ENCODE measurements at places on chromosomes 2 and 18.

DNA sequence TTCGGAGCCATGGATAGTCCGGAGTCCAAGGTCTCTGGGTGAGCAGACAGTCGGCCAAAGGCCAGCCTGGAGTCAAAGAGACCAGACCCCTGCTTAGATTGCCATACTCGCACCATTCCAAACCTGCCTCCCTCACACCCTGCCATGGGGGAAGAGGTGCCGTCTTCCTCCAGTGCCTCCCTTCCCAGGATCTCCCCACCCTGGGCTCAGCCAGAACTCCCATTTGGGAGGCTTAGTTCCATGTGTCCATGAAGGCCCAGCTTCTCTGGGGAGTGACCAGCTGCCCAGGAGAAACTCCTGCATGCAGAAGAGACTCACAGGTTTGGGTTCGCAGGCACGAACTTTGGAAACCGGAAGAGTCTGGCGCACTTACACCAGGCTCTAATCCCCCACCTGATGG, 21.7 kb downstream of the IGFBP5 start:
- no peak for DNase-seq

- no peak for DNase-seq
Observed at GRCh38 chr2:12587729-12588522, 128.8 kb upstream of the TRIB2 start.

GRCh38 chr2:31168291-31168690, 30.1 kb upstream of the GALNT14 start:
- DNase-seq: no peak

DNA sequence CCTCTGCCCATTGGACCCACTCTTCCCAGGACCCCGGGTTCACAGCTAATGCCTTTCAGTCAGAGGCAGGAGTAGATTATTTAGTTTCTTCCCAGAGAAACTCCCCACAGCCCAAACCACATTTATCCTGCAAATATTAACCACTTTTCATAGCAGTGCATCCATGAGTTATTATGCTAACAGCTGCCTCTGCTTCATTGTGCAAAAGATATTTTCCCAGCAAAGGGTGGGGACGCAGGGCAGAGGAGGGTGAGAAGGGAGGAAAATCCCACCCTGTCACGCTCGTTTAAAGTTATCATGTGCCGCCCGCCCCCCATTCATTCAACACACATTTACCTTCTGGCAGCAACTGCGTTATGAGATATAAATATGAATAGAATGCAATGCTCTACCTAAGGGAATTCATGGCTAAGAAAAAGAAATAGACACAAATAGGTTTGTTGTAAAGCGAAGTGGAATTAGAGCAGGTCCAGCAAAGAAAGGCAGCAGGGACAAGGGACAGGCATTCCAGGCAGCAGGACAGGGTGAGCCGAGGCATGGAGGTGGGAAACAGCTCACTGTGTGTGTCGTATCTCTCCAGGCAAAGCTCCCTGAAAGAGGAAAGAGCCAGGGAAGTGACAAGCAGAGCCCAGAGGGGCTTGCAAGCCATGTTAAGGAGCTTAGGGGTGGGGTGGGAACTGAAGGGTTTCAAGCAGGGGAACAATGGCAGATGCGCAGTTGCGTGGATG, 46.3 kb upstream of the LTBP1 start:
- DNase-seq: no peak

DNA sequence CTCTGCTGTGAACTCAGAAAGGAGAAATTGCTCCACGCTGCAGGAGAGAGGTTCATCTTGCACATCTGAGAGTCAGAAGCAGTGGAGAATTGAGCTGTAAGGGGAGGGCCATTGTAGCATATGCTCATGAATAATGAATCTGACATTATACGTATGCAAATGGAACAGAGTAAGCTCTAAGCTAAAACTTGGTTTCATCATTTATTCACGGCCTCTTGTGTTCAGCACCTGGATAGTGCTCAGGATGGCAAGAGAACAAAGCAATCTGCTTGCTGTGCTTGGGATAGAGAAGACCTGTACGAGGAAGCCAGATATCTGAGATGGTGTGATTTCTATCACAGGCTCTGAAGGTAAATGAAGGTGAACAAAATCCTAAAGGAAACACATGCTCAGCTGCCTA, 87.9 kb upstream of the GCFC2 start:
- no peak for DNase-seq

- DNase-seq: no peak
Observed at GRCh38 chr2:241565411-241565810, 6.9 kb downstream of the BOK start.

GRCh38 chr2:172311921-172312345, 115.5 kb upstream of the ITGA6 start:
- DNase-seq: no peak

- DNase-seq: no peak
Observed at GRCh38 chr18:12574494-12575185, 83.3 kb downstream of the SPIRE1 start.

- DNase-seq: no peak
Observed at GRCh38 chr18:79819968-79820351, 22.2 kb downstream of the KCNG2 start.

GRCh38 chr2:25977768-25978167, 4.5 kb downstream of the KIF3C start:
- peak; percentile 76 for DNase-seq

DNA sequence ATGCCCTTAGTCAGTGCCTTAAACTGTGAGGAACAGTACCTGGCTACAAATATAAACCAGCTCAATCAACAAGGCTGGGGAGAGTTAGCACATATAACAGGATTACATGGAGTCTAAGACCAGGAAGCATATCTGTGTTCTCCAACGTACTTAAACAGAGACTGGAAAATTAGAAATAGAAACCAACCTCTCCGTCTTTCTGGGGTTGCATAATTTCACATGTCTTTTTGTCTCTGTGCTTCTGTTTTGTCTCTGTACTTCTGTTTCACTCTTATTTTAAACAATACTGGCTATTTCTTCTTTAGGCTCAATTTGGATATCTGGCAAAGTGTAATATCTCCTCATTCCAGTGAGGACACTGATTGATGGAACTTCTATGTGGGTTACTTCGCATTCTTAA, 749.0 kb upstream of the ZEB2 start:
- DNase-seq: no peak

GRCh38 chr2:675051-675450, 2.2 kb downstream of the TMEM18 start:
- DNase-seq: no peak

- no peak for DNase-seq
Observed at GRCh38 chr2:7356909-7357584, 439.8 kb downstream of the RNF144A start.

GRCh38 chr2:166180951-166181812, 53.4 kb upstream of the SCN1A start:
- DNase-seq: no peak

GRCh38 chr18:50847192-50847591, 27.4 kb upstream of the MRO start:
- DNase-seq: no peak

DNA sequence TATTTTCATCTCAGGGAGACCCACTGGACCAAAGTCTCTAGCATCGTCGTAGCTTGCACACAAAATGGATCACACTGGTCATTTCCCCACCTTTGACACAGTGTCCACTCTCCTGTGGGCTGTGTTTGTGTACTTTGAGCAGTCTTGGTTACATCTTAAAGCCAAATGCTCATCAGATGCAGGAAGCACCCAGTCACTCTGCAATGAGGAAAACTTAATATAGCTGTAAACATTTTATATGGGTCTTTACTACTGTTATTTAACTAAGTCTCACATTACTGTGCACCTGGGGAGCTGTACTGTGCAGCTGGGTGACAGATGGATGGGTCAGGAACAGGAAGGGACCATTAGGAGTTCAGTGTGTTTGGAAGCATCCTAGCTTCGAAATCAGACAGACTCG, 109.0 kb upstream of the CXCR4 start:
- no peak for DNase-seq

DNA sequence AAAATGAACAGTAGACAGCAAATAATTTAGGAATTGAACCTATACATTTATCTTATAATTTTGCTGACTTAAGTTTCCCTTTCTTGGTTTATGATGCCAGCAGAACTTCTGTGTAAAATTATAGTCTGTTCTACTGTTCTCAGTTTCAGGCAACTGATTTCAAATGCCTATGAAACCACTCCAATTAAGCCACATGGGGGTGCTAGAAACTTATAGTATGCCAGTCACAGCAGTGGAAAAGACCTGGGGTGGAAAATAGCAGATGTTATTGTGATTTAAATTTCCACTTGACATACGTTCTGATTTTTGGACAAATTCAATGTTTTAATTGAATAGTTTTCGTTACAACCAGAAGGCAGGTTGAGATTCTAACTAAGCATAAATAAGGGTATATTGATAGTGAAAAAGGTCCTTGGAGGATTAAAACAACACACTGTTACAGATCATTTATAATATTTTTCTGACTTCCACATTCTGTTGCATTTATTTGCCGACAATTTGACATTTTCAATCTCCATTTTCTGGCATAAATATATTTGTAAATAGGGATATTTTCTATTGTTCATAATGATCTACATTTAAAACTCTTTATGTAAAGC, 61.4 kb downstream of the CPS1 start:
- peak; percentile 14 for DNase-seq

GRCh38 chr2:39181297-39181696, 60.4 kb upstream of the SOS1 start:
- DNase-seq: no peak

DNA sequence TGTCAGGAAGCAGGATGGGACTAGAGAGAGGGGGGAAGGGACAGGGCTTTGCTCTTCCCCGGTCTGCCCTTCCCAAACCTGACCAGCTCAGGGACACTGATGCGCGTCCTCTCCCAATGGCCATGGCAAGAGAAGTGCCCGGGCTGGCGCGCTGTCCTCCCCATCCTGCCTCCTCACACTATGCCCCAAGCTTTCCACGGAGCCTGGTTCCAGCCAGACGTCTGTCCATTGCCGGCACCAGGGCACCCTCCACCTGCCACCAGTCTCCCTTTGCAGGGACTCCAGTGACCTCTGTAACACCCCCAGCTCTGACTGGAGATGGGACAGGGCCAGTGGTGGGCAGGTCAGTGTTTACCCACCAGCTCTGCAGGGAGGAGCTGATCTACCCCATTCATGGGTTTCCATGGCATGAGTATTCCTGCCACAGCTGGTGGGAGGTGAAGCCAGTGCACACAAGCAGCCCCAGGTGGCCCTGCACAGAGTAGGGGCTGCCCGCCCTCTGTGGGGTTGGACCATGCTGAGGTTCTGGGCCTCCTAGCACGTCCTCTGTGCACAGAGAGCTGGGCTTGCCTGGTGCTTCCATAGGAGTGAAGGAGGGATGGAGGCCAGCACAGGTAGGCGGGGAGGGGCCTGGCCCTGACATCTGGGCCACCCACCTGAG, 109.5 kb downstream of the PXDN start:
- no peak for DNase-seq

- no peak for DNase-seq
Observed at GRCh38 chr18:27778441-27778840, 398.5 kb downstream of the CDH2 start.

DNA sequence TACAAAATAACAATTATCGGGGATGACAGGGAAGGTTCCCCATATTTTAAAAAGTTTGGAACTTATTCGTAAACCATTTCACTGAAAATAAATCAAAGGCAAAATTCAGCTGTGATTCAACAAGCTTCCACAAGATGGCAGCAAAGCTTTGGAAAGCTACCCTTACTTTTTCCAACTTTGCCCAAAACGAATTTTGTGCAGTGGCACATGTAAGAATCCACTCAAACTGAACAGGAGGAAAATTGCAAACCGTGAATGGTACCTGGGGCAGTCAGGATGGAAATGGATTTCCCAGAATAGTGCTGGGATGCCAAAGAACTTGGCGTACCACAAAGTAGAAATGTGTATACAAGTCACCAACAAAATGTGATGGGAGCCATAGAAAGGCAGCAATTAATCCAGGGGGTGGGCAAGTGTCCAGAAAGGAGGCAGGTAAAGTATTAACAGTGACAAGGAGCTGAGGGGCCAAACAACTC, 10.7 kb downstream of the RPL31 start:
- no peak for DNase-seq

- DNase-seq: no peak
Observed at GRCh38 chr2:64327510-64328414, 126.2 kb upstream of the LGALSL start.

GRCh38 chr2:119476301-119477112, 44.9 kb downstream of the TMEM37 start:
- peak; percentile 26 for DNase-seq

DNA sequence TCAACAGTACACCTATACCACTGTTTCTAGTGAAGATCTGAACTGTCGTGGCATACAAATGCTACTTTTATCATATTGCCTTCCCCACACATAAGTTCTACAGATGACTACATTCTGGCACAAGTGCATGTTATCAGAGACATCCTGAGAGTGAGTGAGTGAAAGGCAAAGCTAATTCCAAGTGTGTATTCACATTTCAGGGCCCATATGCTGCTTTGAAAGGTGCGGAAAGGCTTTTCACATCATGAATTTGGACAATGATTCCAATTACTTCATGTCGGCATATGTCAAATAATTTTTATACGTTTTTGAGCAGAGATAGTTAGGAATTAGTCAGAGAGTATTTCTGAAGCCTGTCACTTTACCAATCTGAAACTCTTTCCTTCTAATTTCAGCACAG, 101.7 kb downstream of the GAREM1 start:
- no peak for DNase-seq

GRCh38 chr2:42978175-42978886, 185.9 kb upstream of the HAAO start:
- DNase-seq: no peak

DNA sequence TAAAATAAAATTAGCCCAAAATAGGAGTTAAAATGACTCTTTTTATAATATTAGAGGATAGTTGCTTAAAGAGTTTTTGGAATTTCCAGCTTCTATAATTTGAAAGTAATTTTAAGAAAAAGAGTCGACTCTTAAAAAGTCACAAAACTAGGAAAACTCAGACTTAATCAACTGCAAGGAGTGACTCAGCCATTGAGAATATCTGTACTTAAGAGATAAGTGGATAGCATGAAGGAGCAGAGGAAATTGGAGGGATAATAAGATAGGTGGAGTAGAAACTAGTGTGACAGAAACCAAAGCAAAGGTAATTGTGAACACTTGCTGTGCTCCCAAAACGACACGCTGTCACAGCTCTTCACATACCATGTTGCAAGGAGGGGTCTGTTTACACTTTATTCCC, 8.4 kb downstream of the RSAD2 start:
- DNase-seq: no peak

DNA sequence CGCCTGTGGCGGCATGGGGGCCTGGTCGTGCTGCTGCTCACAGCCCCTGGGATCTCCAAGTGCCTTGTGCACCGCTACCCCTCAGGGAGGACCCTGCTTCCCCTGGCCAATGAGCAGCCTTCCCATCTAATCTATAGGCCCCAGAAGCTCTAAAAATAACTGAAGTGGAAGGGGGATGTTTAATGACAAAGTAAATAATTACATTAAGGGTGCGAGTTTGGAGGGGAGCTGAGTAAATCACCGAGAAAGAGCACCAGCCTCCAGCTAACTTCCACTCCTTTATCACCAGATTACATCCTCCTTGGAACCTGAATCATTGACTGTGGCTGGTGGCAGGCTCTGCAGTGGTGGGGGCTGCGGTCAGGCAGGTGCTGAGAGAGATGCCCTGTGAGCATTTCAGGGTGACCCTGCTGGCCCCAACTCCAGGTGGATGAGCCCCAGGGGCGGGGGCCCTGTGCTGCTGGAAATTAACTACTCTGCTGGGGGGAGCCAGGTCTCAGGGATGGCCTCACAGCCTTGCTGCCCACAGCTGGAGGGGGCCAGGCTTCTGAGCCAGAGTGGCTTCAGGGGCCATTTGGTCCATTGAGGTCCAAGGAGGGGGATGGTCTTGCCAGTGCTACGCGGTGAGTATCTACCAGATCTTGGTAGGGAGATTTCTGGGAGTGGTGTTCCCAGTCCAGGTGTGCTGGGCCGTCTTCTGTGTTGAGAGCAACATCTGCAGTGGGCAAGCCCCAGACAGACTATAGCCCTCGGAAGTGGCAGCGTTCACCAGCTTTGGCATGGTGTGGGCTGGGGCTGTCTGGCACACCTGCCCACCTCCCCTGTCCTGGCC, 74.2 kb downstream of the GLI2 start:
- no peak for DNase-seq

All from retinal pigment epithelial cell (primary cell).